ENCODE measurements at places on chromosomes 5 and 9.
A peak's percentile ranks its signal among the peaks of the same experiment; 100 is the strongest.

DNA sequence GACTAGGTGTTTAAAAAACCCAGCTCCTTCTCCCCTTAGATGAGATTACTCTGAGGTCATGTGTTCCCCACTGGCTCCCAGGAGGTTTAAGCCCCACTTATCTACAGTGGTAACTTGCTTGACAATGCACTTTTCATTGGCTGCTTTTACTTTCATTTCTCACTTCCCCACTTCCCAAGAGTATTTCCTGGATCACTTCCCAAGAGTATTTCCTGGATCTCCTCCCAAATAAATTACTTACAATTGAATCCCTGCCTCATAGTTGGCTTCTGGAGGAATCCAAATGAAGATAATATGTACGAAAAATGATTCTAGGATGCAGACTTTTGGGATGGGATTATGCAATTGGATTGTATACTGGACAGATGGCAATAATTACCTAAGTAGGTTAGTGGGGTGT is 47.1 kb upstream of the CHSY3 start:
- DNase-seq = peak; percentile 58

DNA sequence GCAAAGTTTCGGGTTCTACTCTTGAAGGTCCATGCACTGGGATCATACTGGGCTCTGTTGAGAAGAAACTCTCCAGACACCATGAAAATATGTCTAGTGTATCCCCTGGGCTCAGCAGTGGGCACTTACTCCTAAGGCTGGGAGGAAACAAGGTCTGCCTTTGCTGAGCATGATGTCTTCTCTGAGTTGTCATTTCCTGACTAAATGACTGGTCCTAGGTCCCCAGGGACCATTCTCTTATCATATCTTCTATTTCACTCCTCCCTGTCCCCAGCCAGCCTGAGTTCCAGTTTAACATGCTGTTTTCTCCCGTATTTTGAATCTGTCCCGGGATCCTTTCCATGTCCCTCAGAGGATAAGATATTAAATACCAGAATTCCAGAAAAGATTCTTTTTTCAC is 225.4 kb downstream of the MTRR start:
- DNase-seq = no peak

DNA sequence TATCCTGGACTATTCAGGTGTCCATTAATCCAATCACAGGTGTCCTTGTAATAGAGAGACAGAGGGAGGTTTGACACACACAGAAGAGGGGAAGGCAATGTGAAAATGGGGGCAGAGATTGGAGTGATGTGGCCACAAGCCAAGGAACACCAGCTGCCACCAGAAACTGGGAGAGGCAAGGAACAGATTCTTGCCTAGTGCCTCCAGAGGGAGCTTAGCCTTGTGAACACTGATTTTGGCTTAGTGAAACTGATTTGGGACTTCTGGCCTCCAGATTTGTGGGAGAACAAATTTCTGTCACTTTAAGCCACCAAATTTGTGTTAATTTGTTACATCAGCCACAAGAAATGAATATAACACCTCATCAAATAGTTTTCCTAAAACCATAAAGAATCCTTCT is 416.2 kb downstream of the ENC1 start:
- DNase-seq = no peak

GRCh38 chr9:132239999-132240840 is 78.4 kb downstream of the NTNG2 start:
- DNase-seq = no peak

DNA sequence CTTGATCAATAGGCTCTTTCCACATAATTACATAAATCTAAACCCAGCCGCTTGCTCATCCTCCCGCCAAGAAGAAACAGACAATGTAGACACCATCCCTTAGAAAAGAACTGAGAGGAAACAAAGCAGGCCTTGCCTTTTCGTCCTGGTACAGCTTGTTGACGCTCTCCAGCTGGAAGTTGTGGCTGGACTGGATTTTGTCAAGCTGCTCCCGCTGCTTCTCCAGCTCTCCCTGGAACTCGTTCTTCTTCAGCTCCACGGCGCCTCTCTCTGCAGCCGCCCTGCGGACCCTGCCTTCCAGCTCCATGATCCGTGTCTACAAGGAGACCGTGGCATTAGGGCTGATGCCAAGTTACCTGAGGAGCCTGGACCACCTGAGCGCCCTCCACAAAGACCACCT is 22.1 kb downstream of the GOLM1 start:
- no peak for DNase-seq

- no peak for DNase-seq
These were observed 8.4 kb downstream of the SEMA5A start for GRCh38 chr5:9537223-9538141.

GRCh38 chr5:74974451-74975091 is 77.8 kb downstream of the GCNT4 start:
- no peak for DNase-seq

DNA sequence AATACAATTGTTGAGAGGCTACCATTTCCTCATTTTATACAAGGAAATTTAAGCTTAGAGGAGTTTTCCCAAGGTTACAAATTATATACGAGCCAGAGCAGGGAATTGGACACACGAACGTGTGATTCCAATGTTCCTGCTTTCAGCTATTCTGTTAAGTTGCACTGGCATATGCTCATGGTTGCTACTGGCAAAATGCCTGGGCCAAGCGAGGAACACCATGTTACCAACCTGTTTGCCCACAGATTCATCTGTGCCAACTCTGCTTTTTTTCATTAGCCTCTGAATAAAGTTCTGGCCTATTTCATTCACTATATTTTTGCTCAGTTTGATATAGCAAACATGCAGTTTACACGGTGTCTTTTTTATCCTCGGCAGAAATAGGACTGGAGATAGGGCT is 5.1 kb upstream of the C5orf46 start:
- DNase-seq = no peak

Measured in fibroblast of upper back skin (primary cell).